Activated CD4-positive, alpha-beta T cell treated with anti-CD3 and anti-CD28 coated beads for 24 hours (primary cell): ENCODE measurements at places on chromosomes 12 and 14.

DNA sequence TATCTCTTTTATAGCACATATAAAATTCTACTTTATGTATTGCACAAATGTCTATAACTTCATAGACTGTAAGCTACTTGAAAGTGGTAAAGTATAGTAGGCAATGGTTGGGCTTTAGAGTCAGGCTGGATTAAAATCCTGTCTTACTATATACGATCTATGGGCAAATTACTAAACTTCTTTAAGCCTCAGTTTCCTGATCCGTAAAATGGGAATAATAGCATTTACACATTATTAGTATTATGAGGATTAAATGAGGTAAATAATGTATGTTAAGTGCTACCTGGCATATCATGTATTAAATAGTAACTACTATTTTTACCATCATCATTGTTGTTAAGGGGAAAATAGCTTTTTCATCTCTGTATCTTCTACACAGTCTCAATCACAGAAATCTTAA, 14.4 kb downstream of the POLE2 start:
- no peak for DNase-seq

DNA sequence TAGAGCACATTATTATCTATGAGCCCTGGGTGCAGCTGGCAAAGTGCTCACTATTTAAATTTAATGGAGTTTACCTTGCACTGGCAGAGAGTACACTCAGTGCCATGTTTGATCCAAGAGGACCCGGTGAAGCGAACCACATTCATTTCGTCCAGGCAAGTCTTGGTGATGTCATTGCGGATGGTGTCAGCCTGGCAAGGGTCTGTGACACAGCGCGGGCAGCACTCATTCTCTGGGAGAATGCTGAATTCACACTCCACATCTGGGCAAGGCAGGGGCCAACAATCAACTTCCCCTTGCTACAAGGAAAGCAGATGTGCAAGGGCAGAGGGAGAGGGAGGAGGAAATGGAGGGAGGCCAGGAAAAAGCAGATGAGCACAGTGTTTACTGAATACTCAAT, 356.2 kb downstream of the NELL2 start:
- no peak for DNase-seq

GRCh38 chr12:67410667-67411067, 141.5 kb downstream of the CAND1 start:
- DNase-seq, result no peak

DNA sequence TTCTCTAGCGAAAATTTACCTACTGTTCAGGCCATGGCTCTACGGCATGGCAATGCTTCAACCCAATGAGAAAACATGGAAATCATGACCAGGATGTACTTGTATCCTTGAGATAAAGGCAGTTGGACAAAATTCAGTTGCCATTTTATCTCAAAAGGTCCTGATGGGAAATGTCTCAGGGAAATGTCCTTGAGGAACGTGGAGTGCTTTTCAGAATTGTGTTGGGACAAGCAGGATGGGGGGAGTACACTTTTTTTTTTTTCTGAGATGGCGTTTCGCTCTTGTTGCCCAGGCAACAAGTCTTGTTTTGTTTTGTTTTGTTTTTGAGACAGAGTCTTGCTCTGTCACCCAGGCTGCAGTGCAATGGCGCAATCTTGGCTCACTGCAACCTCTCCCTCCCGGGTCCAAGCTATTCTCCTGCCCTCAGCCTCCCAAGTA, 86.8 kb upstream of the EIF5 start:
- DNase-seq, result no peak

- DNase-seq, result no peak
Measured at GRCh38 chr12:52969828-52970569, 21.1 kb downstream of the KRT18 start.

DNA sequence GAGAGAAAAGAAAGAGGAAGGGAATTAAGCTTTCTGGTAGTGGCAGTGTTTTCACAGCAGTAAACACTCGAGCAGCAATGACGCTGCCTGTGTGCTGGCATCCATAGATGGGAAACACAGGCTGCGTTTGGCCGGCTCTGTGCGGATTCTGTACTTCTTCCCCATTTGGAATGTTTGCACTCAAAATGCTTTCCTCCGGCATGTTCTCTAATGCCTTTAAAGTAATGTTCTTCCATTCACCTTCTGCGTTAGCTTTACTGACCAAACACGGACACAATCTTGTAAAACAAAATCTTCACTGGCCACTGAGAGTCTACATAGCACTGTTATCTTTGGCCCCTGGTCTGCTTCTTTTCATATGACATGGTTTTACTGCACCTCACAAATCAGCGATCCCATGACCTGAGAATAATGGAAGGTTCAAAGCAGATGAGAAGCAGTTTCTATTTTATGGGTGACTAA, 31.4 kb downstream of the DCP1B start:
- DNase-seq, result no peak
